Articular chondrocyte of knee joint (primary cell): ENCODE measurements at places on chromosomes 7 and 10. TPM values are rescaled to one million over a fixed set of nuclear protein-coding genes. Genes with fewer than 3 reads are reported as not detected.

ZNF485 gene
- 2.1 and 3.4 TPM in 2 replicates for total RNA-seq

SPRN gene
- 0.11 and 0.13 TPM in 2 replicates for total RNA-seq

AZGP1 gene
- not detected in 2 replicates for total RNA-seq

MLXIPL gene
- total RNA-seq: not detected in 2 replicates

ANKRD1 gene
- total RNA-seq: 0.52 and 5.7 TPM in 2 replicates

GALNT17 gene
- total RNA-seq: under 0.01 and 0.26 TPM in 2 replicates

SEMA3E gene
- total RNA-seq: 4.2 and 4.3 TPM in 2 replicates

ZNF212 gene
- 4.8 and 6.2 TPM in 2 replicates for total RNA-seq

HTR5A gene
- total RNA-seq: not detected in 2 replicates

PAX4 gene
- not detected in 2 replicates for total RNA-seq

CALCR gene
- total RNA-seq: not detected in 2 replicates

FAM200A gene
- 9.9 and 11.2 TPM in 2 replicates for total RNA-seq

LLCFC1 gene
- not detected in 2 replicates for total RNA-seq

LIPK gene
- not detected in 2 replicates for total RNA-seq

ECHS1 gene
- 51.8 and 52.0 TPM in 2 replicates for total RNA-seq

HABP2 gene
- total RNA-seq: not detected in 2 replicates

TAS2R4 gene
- total RNA-seq: 2.4 and 3.8 TPM in 2 replicates

LUC7L2 gene
- total RNA-seq: 56.3 and 62.3 TPM in 2 replicates

EGFR gene
- 84.3 and 84.5 TPM in 2 replicates for total RNA-seq

NRP1 gene
- 139 and 153 TPM in 2 replicates for total RNA-seq

RSU1 gene
- total RNA-seq: 86.3 and 98.9 TPM in 2 replicates

PNLIP gene
- total RNA-seq: not detected in 2 replicates

CAMK2B gene
- 0.26 and 0.54 TPM in 2 replicates for total RNA-seq

GPR141 gene
- total RNA-seq: 0.32 TPM in 1 of 2 replicates, not detected in the other

C10orf120 gene
- total RNA-seq: not detected in 2 replicates

ABLIM1 gene
- 19.3 and 43.3 TPM in 2 replicates for total RNA-seq

SFTPA2 gene
- total RNA-seq: not detected in 2 replicates

AKR1C2 gene
- total RNA-seq: 139 and 215 TPM in 2 replicates

RSPH10B gene
- 0.11 and 0.13 TPM in 2 replicates for total RNA-seq

SMKR1 gene
- total RNA-seq: 1.0 and 1.5 TPM in 2 replicates

PDLIM1 gene
- 1.2 and 3.4 TPM in 2 replicates for total RNA-seq

GRID2IP gene
- under 0.01 and 0.11 TPM in 2 replicates for total RNA-seq

PPP1R17 gene
- not detected in 2 replicates for total RNA-seq

SYT15B gene
- 0.22 and 0.39 TPM in 2 replicates for total RNA-seq

TMEM236 gene
- total RNA-seq: 0.22 and 0.26 TPM in 2 replicates

LDB3 gene
- total RNA-seq: 0.11 and 0.13 TPM in 2 replicates

AMZ1 gene
- 0.65 and 0.86 TPM in 2 replicates for total RNA-seq

WIPF3 gene
- not detected in 2 replicates for total RNA-seq

TSPAN33 gene
- 0.39 and 0.43 TPM in 2 replicates for total RNA-seq

FAM221A gene
- 1.4 TPM in 2 replicates for total RNA-seq

AKR1B15 gene
- 0.43 TPM in 1 of 2 replicates, not detected in the other for total RNA-seq

MYH16 gene
- not detected in 2 replicates for total RNA-seq

PFKFB3 gene
- total RNA-seq: 34.2 and 42.5 TPM in 2 replicates

FXYD4 gene
- not detected in 2 replicates for total RNA-seq

SPDYE1 gene
- not detected in 2 replicates for total RNA-seq

TDRD1 gene
- under 0.01 and 0.26 TPM in 2 replicates for total RNA-seq

NYAP1 gene
- total RNA-seq: 1.1 and 1.8 TPM in 2 replicates

GDF2 gene
- total RNA-seq: not detected in 2 replicates
